Foreskin keratinocyte (primary cell): ENCODE measurements at places on chromosomes 4 and X.
A peak's percentile ranks its signal among the peaks of the same experiment; 100 is the strongest.

DNA sequence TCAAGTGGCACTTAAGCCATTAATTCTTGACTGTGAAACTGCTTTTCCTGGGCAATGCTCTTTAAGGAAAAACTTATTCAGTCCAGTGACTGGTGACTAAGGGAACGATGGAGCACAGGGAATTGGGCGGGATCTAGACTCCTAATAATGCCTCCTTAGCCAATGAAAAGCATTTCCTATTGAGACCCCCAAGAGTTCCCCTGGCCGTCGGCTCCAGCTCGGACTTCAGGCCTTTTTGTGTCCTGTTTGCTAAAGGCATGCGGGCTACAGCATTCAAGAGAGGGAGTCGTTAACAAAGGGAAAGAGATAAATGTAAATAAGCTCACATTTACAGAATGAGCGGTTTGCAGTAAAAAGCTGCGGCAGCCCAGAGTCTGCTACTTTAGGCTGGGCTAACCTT is at the start of gene LPAR4:
TSS of gene LPAR4 (plus strand) at position 232 of the 400 bp plus-strand sequence. CDS start 7,150 bp downstream, outside the sequence.
- no peak for DNase-seq

DNA sequence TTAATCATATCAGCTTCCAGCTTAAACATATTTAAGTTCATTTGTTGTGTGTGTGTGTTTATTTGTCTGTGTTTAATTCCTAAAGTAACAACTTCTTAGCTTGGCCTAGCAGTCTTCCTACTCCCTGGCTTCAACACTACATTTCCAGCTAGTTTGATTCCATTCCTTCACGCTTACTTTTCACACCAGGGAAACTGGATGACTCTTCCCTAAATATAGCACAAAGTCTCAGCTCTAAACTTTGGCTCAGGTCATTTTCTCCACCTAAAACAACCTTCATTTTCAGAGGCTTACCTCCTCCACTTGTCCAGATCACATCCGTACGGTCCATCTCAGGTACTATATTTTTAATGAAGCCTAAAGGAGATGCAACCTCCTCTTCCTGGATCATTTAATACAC is 94.4 kb downstream of the KCTD8 start:
- no peak for DNase-seq

- no peak for DNase-seq
These were observed 67.8 kb upstream of the SORBS2 start for GRCh38 chr4:185879666-185880312.

- DNase-seq = no peak
These were observed 166.2 kb downstream of the RAPGEF2 start for GRCh38 chr4:159269116-159269515.

GRCh38 chrX:40380655-40381488 is 199.9 kb upstream of the ATP6AP2 start:
- DNase-seq = no peak

DNA sequence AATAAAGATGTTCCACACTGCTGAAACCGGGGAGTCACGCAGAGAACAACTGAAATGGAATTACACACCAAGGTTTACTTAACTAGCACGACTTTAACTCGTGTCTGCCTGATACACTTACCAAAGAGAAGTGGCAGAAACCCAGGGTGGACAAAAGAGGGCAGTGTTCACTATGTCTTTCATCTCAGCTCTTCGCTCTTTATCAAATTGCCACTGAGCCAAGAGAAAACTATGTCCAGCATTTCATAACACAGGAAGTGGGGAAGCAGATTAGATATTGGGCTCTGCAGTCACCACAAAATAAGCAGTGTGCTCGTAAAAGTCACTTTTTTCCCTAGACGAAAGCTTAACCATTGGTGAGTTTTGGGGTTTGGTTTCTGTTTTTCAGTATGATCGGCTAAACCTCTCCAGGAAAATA is 155.7 kb downstream of the CHIC2 start:
- peak; percentile 84 for DNase-seq
